ENCODE measurements at places on chromosomes 11 and 22.

DNA sequence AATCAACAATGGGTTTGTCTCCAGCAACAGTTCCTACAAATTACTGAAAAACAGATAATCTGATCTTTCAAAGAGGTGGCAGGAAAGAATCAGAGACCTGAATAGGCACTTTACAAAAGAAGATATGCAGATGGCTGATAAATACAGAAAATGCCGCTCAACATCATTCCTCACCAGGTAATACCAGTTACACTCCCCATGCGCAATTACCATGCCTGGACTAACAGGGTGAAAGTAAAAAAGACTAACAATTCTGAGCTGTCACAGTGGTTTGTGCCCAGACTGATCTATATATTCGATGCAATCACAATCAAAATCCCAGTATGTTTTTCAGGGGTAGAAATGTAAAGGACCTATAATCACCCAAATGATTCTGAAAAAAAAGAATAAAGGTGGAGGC lies 10.0 kb downstream of the SNX32 start:
- DNase-seq: no peak

- DNase-seq: no peak
These were observed 90.6 kb downstream of the CDKN1C start for GRCh38 chr11:2794968-2795322.

- no peak for DNase-seq
These were observed 24.6 kb upstream of the ZBTB16 start for GRCh38 chr11:114034956-114035355.

DNA sequence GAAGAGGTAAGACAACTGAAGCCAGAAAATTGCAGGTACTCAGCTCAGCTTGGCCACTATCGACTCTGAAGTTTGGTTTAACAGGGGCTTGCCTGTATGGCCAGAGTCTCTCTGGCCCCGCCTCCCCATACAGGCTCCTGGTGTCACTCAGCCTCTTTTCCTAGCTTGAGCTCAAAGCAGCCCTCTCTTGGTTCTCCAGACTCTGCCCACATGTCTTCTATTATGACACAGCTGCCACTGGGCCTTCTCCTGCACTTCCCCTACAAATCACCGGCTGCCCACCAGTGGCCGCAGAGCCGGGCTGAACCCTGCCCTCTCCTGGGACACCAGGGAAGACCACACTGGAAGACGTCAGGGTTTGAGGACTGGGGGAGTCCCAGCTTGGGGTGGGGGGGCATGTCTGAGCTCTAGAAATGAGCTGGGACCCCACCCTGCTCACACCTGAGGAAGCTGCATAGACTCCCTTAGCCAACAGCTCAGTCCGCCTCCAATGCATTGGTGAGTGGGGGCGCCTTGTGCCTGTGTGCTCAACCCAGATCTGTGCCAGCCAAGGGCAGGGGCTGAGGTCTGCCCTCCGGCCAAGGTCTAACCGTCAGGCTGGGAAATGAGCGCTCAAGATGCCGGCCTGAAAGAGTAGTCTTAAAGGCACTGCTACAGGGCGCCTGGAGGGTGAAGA lies 94.4 kb upstream of the LMO1 start:
- DNase-seq: no peak

GRCh38 chr11:22554221-22554620 lies 71.4 kb downstream of the FANCF start:
- no peak for DNase-seq

DNA sequence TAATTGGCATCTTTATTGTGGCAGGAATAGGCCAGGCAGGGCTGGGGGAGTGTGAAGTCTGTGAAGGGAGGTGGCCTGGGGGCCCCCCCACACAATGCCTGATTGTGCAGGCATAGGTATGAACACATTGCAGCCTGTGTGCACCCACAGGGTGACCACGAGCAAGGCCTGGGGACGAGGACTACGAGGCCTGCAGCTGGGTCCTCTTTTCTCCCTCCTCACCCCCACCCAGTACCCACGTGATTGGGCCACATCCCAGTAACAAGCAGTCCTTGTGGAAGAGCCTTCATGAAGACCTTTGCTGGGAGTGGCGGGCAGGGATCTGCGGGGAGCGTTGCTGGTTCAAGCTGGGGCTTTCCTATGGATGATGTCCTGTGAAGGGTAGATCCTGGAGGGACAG lies 29.3 kb downstream of the ZBTB16 start:
- DNase-seq: no peak

DNA sequence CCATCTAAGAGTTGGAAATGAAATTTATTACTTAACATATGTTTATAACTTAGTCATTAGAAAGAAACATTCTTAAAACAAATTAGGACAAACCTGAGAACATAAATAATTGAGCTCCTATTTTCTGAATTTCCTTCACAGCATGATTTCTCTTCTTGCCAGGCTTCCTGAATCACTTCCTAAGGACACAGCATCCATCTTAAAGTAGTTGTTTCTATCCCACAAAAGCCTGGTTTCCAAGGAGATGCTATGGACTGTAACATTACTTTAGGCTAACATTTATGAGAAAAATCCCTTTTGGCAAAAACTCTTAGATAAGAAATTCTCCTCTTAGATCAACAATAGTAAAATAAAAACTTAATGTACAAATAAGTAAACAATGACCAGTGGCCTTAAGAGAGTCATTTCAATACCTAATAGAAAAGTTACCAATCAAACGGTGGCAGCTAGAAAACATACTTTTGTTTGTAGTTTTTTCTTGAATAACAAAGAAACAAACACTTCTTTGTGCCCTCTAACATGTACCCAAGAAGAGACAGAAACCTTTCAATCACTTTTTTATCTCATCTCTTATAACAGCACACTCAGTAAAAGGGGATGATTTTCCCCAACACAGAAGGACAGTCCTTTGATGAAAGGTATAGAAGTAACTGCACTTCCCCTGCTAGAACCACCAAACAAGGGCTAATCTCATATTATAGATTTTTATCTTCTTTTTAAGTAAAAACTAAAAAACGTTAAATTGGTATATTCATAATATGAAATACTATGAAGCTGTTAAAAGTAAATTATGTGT lies 74.5 kb downstream of the TTC28 start:
- DNase-seq: no peak

- DNase-seq: no peak
These were observed 75.8 kb downstream of the ARHGAP8 start for GRCh38 chr22:44828193-44828592.

DNA sequence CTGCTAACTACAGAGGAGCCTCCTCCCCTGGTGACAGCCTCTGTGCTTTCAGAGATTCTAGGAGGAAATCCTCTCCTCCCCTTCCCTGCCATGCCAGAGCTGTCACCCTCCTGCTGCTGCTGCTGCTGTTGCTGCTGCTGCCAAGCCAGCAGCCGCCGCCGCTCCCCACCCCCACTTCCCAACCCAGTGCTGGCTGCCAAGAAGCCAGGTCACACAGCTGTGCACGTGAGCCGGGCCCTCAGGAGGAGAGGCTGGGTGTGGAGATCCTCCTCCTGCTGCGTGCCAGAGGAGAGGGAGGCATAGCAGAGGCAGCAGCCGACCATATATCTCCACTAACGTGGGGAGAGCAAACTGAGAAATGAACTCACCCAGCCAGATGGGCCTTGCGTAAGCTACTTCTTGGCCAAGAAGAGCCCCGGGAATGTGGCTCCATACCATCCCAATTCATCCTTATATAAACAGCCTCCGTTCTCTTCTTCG lies 12.4 kb downstream of the CRY2 start:
- no peak for DNase-seq

- DNase-seq: no peak
These were observed 50.5 kb downstream of the SNX19 start for GRCh38 chr11:130865774-130866114.

- no peak for DNase-seq
These were observed 18.7 kb upstream of the NFAM1 start for GRCh38 chr22:42450862-42451261.

DNA sequence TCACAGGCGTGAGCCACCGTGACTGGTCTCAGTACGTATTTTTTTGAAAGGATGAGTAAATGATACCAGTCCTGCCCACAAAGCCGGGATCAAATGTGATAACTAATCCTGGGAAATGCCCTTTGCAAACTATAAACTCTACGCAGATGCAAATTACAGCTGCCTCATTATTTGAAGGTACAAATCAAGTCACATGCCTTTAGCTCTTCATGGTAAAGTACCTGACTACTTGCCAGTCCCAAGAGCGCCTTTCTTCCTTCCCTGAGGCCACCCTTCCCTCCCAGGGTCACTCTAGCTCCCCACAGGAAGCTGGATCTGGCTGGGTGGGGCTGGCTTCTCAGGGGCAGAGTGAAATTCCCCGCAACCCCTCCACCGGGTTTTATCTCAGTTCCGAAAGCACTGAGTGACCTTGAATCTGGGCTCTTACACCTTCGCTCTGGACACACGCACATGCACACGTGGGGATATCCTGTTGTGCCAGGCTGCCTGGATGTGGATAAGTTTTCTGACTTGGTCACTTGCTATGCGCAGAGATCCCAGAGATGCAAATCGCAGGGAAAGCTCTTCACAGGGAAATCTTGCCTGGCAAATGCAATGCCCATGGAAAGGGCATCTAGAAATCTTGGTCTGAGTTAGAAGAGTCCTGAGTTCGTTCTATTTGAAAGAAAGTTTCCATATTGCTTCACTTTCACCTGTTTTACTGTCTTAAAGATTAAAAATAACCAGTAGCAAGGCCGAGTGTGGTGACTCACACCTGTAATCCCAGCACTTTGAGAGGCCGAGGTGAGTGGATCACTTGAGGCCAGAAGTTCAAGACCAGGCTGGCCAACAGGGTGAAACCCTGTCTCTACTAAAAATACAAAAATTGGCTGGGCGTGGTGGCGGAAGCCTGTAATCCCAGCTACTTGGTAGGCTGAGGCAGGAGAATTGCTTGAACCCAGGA lies 8.5 kb downstream of the A4GALT start:
- no peak for DNase-seq

DNA sequence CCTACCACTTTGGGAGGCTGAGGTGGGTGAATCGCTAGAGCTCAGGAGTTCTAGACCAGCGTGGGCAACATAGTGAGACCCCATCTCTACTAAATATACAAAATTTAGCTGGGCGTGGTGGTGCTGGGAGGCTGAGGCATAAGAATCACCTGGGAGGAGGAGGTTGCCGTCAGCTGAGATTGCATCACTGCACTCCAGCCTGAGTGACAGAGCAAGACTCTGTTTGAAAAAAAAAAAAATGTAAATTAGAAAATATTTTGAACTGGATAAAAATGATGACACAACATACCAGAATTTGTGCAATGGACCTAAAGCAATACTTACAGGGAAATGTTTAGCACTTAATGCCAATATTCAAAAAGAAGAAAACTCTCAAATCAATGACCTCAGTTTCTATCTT lies 46.4 kb downstream of the ATG16L2 start:
- no peak for DNase-seq
